HFF-Myc (cell line): ENCODE measurements at places on chromosomes 2 and 18.

- DNase-seq: no peak
Observed at GRCh38 chr2:40915651-40916050, 463.8 kb upstream of the SLC8A1 start.

GRCh38 chr18:62637403-62637802 is 77.9 kb upstream of the PHLPP1 start:
- no peak for DNase-seq

- no peak for DNase-seq
Observed at GRCh38 chr2:29238497-29238896, 123.3 kb downstream of the CLIP4 start.

DNA sequence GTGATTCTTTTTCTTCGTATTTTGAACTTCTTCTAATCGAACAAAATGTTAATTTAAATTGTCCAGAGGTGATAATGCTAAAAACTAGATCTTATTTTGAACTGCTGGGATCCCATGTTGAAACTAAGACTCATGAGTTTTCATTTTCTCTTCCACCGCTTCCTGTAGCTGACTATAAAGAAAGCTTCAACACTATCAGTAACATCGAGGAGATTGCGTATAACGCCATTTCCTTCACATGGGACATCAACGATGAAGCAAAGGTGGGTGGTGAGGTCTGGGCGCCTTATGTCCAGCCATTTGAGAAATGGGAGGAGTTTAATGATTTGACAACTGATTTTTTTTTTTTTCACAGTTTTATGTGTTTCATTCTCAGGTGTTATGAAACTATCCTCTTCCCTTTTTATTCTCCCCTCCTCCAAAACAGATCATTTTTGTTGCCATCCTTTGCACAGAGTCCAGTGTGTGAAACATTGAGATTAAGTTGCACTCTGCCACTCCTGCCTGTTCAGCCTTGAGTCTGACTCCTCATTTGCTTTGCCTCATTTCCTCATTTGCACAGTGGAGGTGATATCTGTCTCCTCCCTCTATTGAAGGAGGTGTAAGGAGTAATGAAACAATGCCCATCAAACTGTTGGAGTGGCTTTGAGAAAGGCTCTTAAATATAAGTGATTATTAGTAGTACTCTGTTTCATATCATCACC is 13.8 kb downstream of the GRHL1 start:
- DNase-seq: no peak

GRCh38 chr2:28621172-28622100 is 125.6 kb downstream of the PLB1 start:
- DNase-seq: peak; percentile 82

DNA sequence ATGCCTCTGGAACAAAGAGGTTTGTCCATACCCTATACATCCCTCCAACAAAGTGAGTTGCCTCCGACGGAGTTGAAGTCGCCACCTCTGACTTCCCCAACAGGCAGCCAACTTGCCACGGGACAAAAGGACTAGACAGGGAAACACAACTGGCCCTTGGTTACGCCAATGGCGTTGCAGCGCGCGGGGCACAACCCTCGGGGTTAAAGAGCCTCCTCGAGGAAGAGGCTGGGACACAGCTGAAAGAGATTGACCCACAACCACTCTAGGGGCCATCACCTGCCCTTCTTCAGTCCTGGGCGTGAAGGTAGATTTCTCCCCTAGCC is 545 bp downstream of the GTF3C2 start:
- DNase-seq: no peak

- DNase-seq: no peak
Observed at GRCh38 chr2:116924509-116924908, 890.0 kb upstream of the DDX18 start.

DNA sequence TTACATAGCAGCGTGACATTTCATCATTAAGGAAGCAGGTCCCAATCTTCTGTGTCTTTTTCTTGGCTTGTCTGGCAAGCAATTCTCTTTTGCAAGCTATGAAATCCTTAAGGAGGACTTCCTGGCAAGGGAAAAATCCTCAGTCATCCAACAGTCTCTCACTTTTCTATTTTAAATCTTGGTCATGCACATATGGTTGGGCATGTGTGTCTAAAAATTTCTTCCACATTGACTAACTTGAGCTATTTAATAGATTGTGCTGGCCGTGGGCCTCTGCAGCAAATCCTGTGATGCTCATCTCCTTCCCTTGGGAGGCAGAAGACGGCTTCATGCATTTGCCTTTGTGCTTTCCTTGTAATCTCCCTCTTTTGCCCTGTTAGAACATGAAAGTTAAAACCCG is 634.3 kb upstream of the FANCL start:
- no peak for DNase-seq

DNA sequence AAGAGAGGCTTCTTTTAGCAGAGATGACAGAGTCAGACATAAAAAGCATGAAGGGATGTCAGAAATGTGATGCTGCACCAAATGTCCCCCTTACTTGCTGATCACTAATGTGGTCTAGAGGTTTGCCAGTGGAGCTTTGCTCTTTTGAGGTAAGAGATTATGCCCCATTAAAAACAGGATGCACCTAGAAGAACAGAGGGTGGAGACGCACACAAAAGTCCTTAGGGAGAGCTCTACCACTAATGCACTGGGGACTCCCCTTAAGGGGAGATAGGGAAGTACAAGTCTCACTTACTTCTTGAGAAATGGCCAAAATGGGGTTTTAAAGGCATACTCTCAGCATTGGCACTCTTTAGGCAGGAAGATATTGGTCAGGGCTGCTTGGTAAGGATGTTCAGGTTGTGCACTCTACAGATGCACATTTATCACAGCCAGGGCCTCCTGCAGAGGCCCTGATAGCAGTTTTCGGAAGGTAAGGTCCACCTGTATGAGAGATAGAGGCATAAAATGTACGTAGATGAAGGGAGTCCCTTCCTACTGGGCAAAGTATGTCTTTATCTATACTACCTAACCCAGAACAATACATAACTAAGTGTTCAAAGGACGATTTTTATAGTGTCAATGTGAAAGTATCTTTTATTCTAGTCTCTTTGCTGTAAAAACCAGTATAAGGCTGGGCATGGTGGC is 17.0 kb upstream of the SCYGR1 start:
- DNase-seq: no peak

GRCh38 chr2:133053541-133053940 is 383.5 kb upstream of the LYPD1 start:
- no peak for DNase-seq

- DNase-seq: no peak
Observed at GRCh38 chr2:233342301-233342700, 12.0 kb upstream of the DGKD start.

- DNase-seq: no peak
Observed at GRCh38 chr2:217792626-217793527, 209.9 kb downstream of the TNS1 start.
